ENCODE measurements at places on chromosomes 13 and 19. TPM values are rescaled to one million over a fixed set of nuclear protein-coding genes. Genes with fewer than 3 reads are reported as not detected.

DNA sequence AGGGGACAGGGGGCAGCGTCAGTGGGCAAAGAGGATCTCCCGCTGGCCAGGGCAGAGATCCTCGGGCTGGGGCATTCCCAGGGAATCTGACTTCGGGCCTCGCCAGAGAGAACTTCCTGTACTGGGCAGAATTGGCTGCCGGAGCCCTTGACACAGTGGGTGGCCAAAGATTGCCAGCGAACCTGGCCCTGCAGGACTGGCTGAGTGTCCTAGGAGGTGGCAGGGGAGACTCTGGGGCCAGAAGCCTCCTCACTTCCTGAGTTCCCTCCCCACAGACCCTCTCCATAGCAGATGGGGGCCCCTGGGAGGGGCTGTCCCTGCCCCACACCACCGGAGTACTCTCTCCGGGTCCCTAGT lies 19.3 kb downstream of the DPP9 start:
- no peak for DNase-seq

DNA sequence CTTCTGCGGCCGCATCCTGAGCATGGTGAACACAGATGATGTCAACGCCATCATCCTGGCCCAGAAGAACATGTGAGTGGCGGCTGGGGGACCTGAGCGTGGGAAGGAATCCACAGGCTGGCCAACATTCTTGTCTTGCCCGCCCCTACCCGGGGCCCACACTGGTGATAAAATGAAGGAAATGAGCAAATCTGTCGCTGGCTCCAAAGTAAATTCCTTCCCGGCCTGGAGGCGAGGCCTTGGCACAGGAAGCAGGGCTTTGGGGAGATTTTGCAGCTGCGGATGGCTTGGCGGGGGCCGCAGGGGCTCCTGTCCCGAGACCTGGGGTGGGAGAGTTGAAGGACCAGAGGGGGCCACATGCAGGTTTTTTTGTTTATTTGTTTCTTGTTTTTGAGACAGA lies 4.4 kb downstream of the KXD1 start:
- no peak for DNase-seq

GRCh38 chr13:31987535-31988170 lies 43.9 kb upstream of the FRY start:
- no peak for DNase-seq

- DNase-seq, result peak; percentile 18
These were observed 802 bp downstream of the CDC37 start for GRCh38 chr19:10402441-10403038.

DNA sequence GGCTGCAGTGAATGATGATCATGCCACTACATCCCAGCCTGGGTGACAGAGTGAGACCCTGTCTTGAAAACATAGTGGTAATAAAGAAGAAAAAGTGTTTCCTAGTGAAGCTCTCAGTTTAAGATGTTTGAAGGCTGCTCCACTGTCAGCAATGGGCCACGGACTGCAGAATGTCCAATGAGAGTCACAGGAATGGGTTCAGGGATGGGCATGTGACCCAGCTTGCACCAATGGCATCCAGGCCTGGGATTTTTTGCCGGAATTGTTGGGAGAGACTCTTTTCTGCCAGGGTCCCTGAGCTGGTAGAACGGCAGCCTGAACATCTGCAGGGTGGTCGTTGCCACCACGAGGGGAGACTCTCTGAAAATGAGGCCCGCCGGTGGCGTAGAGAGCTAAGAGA lies 6.3 kb downstream of the SHISA7 start:
- no peak for DNase-seq

DNA sequence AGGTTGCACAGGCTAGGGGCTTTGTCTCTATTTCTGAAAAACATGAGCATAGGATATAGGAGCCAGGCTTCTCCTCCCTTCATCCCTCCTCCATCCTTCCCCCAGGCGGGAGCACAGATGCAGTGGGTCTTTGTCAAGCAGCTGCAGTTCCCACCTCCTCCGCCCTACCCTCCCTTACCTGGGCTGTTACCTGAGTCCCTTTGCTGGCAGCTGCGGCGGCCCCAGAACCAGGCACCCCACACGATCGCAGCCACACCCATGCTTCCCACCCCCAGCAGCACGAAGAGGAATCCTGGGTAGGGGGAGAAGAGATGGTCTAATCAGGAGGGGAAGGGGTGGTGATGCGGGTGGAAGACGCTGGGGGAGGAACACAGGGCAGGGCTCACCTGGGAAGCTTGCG lies 7.8 kb downstream of the TMIGD2 start:
- DNase-seq, result no peak

- DNase-seq, result no peak
These were observed 230.9 kb downstream of the COG6 start for GRCh38 chr13:39886336-39886735.

DNA sequence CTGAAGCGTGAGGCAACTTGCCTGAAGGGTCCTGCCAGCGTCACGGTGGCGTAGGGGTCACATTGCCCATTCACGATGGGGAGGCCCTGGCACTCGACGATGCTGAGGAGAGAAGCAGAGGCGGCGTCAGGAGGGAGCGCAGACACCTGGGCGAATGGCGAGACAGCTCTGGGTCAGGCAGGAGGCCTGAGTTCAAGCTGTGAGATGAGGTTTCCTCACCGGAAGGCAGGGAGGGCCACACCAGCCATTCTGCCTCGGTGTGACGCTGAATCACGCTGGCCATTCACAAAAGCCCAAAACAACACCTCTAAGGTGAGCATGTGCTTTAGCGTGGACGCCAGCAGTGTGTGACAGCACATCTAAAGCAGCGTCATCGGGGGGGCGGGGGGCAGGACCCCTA lies 54.0 kb upstream of the C13orf46 start:
- no peak for DNase-seq

DNA sequence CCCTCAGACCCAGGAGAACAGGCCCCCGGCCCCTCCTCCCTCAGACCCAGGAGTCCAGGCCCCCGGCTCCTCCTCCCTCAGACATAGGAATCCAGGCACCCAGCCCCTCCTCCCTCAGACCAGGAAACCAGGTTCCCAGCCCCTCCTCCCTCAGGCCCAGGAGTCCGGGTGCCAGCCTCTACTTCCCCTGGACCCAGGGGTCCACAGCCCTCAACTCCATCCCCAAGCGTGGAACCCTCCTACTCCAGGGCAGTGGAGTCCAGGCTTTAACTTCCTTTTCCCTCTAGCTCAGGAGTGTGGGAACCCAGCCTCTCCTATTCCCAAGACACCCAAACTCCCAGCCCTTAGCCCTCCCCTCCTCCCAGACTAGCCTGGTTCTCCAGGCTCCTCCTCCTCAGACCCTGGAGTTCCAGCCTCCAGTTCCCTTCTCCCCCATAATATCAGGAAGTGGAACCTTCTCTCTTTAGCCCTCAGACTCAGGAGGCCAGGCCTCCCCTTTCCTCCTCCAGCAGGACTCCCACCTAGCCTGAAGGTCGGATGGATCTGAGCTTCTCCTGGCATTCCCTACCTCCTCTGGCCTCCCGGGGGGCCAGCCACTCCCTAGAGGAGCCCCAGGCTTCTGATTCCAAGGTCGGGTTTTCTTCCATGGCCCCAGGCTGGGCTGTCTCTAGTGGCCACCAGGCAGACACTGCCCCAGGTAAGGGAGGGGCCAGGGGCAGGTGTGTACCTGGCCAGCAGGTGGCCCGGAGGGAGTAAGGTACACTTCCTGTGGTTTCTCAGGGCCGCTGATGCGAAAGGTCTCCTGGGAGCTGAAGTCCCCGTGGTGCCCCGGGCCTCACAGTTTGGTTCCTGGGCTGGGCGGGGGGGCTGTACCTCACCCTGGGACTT lies at the start of gene TMC4:
Gene TMC4, minus strand, starts transcription at position 690 of the 888 bp plus-strand sequence. Its CDS starts 43 bp downstream, at position 647.
- no peak for DNase-seq

- DNase-seq, result no peak
These were observed 19.9 kb downstream of the IFNL3 start for GRCh38 chr19:39224910-39225309.

- DNase-seq, result peak; percentile 4
These were observed 30.1 kb downstream of the SCEL start for GRCh38 chr13:77565635-77566034.

DNA sequence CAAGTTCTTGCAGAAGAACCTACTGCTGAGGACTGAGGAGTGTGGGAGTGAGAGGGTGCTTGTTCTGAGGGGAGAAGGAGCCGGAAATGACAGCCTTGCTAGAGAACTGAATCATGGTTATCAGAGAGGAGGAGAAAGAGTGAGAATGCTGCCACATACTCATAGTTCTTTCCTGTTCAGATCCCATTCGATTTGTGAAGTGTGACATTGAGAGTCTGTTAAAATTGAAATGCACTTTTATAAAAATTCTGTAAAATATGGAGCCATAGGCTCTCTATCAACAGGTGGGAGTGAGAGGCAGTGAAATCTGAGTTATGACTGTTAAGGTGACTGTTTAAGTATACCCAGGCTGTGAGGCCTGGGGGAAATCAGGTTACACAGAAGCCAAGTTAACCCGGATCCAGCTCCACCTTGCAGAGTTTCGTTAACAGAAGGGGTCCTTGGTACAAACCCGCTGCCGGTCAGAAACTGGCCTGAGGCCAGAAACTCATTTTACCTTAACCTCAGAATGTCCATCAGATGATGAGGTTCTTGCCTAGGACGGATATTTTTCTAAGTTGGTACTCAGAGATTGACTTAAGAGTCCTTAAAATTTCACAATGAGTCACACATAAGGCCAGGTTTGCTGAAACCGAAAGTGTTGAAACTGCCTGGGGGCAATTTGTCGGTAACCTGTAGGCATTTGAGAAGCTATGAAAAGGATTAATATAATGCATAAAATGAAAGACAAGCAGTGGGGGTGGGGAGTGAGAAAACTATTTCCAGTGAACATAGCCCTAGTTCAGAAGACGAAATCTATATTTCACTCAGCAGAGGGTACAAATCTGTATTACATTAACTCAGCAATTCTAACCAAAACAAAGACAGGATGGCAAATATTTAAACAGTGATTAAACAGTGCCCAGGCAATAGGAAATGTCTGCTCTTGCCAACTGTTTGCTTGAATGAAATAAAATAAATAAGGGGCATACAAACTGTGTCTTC lies 350.5 kb downstream of the KCNRG start:
- no peak for DNase-seq

DNA sequence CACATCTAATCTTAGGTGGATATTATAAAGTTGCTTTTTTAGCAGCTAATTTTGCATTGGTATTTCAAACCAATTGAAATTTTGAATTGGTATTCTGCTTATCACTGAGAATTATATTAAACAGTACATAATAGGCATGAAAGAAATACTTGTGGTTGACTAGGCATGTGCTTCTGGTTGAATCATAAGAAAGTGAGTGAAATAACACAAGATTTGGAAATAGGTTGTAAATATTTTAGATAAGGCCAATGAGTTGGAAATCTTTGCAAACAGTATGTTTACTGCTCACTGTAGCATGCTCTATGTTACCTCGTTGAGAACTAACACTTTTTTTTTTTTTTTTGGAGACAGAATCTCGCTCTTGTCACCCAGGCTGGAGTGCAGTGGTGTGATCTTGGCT lies 66.8 kb upstream of the RFC3 start:
- DNase-seq, result peak; percentile 55

GRCh38 chr19:35143231-35143715 lies at the start of gene FXYD7:
Gene FXYD7 (plus strand): TSS chr19:35143255. CDS start chr19:35143334, 79 bp downstream.
- DNase-seq, result no peak

DNA sequence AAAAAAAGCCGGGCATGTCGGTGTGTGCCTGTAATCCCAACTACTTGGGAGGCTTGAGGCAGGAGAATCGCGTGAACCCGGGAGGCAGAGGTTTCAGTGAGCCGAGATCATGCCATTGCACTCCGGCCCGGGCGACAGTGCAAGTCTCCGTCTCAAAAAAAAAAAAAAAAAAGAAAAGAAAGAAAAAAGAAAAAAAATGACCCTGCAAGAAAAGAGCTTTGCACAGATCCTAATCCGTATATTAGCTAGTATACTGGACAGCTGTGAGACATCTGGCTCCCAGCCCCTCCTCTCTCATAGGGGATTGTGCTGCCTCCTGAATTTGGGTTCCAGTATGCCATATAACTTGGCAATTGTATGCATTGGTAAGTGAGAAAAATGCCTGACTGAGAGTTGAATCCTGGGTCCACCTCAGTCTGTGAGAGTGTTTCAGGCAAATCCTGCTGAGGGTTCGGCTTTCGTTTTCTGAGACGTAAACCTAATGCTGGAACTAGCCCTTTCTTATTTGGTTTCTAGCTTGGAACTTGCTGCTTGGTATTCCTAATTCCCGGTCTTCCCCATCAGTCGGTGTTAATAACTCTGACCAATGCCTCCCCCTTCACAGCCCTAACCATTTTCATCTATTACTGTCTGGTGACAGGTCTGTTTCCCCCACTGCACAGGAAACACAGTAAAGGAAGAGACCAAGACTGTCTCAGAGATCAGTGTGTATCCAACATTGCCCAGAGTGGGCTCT lies 1.3 kb upstream of the AKT2 start:
- DNase-seq, result no peak

DNA sequence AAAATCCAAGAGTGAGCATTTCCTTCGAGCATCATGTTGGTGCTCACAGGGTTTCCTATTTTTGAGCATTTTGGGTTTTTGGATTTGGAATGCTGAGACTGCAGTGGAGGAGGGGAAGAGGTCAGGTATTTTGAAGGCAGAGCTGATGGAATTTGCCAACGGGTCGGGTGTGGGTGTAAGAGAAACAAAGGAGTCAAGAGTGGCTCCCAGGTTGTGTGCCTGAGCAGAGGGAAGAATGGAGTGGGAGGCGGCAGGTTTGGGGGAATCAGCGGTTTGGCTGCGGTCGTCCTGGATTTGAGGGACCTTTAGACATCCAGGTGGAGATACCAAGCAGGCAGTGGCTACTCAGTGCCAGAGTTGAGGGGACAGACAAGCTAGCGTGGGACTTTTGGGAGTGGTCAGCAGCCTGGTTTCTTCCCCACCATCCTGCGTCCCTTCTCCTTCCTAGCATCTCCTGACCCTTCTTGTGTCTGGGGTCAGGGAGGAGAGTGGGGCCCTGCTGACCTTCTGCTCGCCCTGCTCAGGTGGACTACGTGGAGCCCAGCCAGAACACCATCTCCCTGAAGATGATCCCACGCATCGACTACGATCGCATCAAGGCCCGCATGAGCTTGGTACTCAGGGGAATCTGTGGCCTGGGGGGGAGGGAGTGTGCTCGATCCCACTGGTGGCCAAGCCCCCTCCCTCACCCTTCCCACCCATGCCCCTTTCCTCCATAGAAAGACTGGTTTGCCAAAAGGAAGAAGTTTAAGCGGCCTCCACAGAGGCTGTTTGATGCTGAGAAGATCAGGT lies 14.5 kb upstream of the TIMM50 start:
- no peak for DNase-seq

GRCh38 chr13:113854238-113855011 lies 9.5 kb downstream of the GAS6 start:
- DNase-seq, result no peak

DNA sequence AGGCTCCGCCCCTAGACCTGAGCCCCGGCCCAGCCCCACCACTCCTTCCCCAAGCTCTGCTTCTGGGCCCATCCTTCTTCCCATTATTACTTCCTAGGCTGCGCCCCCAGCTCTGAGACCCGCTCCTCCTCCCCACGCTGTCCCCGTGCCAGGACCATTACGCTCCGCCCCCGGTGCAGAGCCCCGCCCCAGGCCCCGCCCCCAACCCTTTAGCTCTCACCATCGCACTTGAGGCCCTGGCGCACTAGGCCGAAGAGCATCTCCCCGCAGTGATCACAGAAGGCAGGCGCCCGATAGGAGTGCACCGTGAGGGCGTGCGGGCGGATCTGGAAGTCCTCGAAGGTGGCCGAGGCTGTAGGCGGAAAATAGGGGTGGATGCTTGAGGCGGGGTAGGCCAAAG lies 6.2 kb downstream of the PRKD2 start:
- DNase-seq, result no peak

The IGFL2 gene
- total RNA-seq, result not detected

The P2RY11 gene
- total RNA-seq, result 5.4 TPM

The EID2B gene
- total RNA-seq, result 3.4 TPM

The HPN gene
- total RNA-seq, result not detected

The TINCR gene
- 0.34 TPM for total RNA-seq

The FXYD3 gene
- not detected for total RNA-seq

The TRPM4 gene
- total RNA-seq, result 30.4 TPM

The ZNF835 gene
- not detected for total RNA-seq

The PPP1R13L gene
- 23.0 TPM for total RNA-seq

The ADGRE1 gene
- not detected for total RNA-seq
